Smooth muscle cell of the brain vasculature (primary cell): ENCODE measurements at places on chromosomes 16 and 17.

GRCh38 chr17:71188811-71189492 lies 931.9 kb upstream of the SOX9 start:
- DNase-seq = peak; percentile 49

DNA sequence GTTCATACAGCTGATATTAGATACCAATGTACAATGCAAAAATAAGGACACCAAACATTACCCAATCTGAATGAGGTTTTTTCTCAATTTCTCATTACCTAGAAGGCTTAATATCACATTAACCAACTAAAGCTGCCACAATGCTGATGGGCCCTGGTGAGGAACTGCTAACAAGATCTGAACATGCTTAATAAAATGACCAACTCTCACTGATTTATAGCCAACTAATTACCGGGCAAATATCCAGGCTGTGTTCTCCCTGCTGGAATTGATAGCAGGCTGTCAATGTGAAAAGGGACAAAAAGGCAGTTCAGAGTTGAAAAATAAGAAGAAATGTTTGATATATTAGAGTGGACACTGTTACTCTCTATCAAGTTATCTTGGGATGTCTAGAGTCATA lies 124.6 kb downstream of the TOX3 start:
- no peak for DNase-seq

GRCh38 chr16:58533751-58534470 lies 18.6 kb downstream of the SETD6 start:
- no peak for DNase-seq

GRCh38 chr16:14252860-14253259 lies 181.7 kb downstream of the MRTFB start:
- DNase-seq = no peak

GRCh38 chr17:69539781-69540319 lies 125.4 kb downstream of the MAP2K6 start:
- DNase-seq = peak; percentile 17

GRCh38 chr16:31216422-31217135 lies at the start of gene PYDC1:
Gene PYDC1, minus strand, starts transcription at chr16:31217135. Its CDS starts 107 bp downstream, at chr16:31217028.
- no peak for DNase-seq

DNA sequence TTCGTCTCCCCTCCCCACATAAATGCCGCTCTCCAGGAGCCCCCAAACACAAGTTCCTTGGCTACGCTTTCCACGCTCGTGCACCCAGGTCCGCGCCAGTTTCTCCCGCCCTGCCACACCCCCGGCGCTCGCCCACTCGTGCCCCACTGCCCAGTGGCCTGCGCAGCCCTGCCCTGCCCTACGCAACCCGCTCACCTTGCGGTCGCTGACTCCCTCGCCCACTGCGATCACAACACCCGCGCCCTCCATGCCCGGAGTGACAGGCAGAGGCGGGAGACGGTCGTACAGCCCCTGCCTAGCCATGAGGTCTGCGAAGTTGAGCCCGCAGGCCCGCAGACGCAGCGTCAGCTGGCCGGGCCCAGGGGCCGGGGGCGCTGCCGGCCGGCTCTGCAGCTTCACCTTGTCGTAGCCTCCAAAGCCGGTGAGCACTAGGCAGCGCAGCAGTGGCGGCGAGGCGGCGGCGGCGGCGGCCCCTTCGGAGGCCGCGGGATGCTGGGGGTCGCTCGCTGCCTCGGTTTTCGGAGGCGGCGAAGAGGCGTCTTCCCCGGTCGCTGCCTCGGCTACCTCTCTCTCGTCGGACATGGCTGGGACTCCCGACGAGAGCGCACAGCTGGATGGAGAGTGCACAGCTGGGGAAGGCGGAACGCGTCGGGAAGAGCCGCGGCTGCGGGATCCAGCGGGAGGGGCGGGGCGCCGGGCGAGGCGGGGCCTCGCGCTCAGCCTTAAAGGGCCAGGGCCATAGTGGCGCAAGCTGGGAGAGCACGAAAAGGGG lies at the start of gene VAT1:
Gene VAT1 (minus strand): TSS at position 645 of the 772 bp plus-strand sequence. CDS start 63 bp downstream, at position 582.
- DNase-seq = no peak

DNA sequence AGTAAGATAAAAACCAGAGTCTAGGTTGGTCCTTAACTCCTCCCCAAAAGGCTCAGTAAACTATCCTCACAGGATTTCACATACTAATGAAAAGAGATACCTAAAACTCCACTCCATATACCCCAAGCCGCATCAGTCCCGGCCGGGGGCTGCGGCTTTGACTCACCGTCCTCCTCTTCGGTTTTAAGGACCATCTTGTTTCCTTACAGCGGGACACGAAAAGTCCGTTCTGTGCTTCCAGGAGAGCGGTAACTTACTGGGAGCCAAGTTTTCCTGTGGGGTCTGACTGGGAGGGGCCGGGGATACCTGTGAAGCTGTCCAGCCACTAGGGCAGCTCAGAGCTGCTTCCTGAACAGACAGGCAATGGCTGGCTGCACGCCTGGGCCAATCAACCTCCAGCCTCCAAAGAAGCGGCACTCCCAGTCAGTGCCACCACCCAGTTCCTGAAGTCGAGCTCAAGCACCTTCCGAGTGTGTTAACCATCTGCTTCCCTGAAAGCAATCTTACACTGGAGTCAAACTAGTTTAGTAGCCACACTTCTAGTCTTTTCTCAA lies 45.5 kb downstream of the CYTH1 start:
- DNase-seq = no peak

- no peak for DNase-seq
Observed at GRCh38 chr17:83170571-83171260, 91.3 kb downstream of the METRNL start.

DNA sequence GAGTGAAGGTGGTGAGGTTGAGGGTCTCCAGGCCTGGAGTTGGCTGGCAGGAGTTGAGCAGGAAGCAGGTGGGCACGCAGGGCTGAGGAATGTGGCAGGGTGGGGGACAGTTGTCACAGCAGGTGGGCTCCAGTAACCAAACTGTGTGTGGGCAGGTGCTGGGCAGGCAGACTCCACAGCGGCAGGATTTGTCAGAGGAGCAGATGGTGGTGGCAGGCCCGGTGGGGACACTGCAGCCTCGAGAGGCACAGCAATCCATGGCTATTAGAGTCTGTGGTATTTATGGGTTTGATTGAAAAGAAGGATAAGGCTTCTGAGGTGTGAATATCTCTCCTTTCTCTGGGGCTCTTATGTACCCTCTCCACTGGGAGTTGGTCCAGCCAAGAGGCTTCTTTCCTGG lies at the start of gene KRTAP3-3:
Gene KRTAP3-3 (minus strand): TSS at position 326 of the 400 bp plus-strand sequence. CDS start 67 bp downstream, at position 259.
- DNase-seq = no peak

- DNase-seq = no peak
Observed at GRCh38 chr17:44862278-44862914, 14.7 kb downstream of the HIGD1B start.

DNA sequence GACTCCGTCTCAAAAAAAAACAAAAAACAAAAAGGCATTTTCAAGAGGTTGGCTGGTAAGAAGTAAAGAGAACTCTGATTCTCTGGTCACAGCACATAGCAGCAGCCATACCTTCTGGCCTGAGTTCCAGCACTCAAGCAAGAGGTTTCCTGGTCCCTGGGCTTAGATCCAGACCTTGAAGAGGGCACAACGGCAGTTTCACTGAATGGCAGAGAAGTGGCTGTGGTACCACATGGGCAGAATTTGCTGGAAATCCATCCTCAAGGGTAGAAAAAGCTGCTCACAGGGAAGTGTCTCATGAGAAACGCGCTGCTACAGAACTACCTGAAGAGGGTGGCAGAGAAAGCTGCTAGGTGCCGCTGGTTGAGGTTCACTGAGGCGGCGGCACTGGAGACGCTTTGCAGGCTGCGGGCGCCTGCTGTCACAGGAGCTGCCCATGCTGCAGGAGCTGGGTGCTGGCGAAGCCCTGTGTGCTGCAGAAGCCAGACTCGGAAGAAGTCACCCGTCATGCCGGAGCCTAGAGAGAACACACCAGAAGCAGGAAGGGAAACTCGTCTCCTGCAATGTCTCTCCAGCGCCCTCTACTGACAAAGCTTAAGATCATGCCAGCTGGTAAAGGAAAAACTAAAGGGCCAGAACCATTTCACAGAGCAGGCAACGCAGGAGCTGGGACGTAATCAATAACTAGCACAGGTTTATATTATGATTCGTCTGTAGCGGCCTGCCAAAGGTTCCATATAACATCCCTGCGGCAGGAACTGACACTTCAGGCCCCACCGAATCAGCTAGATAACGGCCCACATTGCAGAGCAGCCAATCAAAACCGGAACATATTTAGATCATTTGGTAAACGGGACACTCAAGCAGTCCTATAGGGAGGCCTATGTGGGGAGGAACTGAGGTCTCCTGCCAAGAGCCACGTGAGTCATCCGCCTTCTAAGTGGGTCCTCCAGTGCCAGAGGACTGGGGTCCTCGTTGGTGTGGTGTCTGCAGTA lies 5.4 kb upstream of the ZNF213 start:
- peak; percentile 57 for DNase-seq

DNA sequence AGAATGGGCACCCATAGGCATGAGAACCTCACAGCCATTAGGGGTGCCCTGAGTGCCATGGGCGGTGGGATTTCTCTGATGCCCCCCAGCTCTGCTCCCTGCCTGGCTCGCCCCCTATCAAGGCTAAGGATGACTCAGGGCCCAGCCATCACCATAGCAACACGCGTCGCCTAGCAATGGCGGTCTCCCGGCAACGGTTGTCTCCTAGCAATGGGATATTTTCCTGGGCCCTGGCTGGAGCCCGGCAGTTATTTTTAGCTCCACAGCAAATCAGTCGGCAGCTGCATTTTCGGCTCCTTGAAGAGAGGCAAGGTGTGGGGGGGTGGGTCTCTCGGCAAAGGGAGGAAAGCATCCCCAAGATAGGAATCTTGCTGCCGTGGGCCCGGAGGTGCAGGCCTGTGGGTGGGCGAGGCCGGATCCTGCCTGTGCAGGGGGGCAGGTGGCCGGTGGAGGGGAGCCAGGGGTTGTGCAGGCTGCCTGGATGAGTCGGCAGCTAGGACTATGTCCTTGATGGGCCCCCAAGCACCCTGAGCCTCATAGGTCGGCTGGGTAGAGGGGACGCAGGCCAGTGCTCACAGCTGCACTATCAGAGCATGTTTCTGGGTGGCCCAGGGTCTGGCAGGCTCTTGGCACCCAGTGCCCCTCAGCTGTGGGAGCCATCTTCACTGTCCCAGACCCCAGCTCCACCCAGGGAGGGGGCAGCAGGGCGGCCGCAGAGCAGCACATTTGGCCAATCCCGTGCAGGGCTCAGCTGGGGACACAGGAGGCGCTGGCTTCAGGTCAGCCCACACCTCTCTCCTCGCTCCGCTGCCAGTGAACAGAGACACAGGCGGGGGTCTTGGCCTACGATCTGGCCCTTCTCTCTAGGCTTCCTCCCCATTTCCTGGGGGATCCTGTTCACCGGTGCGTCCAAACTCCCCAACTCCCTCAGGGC lies 4.2 kb upstream of the FBXL16 start:
- DNase-seq = no peak

DNA sequence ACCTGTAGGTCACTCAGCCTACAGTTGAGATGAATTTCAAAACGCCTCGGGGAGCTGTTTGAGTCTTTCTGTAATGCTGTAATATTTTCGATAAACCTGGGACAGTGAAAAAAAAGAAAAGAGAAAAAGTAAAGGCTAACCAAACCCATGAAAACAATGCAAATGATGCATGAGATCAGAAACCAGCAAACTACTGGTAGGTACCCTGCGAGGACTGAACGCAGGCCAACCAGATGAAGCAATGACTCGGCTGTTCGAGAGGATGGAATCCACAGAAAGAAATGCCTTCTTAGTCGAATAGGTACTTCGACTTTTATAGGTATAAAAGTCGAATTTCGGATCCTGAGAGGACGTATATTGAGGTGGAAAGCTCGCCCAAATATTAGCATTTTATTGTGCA lies 509 bp upstream of the ATAD5 start:
- no peak for DNase-seq

DNA sequence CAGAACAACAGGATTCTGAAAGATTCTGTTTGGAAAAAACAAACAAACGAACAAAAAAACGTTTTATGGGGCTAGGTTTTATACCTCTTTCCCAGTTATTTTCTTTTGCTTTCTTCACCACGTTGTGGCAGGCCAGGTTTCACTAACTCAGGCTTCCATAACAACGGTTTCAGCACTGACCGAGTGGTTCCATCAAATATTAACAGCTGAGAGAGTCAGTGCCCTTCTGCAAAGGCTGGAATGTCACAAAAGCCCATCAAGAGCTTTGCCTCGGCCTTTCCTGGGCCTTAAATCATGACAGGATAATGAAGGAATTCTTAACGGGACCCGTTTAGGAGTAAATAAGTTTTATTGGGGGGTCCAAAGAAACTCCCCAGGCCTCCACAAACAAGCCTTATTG lies 34.2 kb downstream of the MPHOSPH6 start:
- no peak for DNase-seq

GRCh38 chr17:50258647-50259476 lies 15.4 kb upstream of the TMEM92 start:
- no peak for DNase-seq

DNA sequence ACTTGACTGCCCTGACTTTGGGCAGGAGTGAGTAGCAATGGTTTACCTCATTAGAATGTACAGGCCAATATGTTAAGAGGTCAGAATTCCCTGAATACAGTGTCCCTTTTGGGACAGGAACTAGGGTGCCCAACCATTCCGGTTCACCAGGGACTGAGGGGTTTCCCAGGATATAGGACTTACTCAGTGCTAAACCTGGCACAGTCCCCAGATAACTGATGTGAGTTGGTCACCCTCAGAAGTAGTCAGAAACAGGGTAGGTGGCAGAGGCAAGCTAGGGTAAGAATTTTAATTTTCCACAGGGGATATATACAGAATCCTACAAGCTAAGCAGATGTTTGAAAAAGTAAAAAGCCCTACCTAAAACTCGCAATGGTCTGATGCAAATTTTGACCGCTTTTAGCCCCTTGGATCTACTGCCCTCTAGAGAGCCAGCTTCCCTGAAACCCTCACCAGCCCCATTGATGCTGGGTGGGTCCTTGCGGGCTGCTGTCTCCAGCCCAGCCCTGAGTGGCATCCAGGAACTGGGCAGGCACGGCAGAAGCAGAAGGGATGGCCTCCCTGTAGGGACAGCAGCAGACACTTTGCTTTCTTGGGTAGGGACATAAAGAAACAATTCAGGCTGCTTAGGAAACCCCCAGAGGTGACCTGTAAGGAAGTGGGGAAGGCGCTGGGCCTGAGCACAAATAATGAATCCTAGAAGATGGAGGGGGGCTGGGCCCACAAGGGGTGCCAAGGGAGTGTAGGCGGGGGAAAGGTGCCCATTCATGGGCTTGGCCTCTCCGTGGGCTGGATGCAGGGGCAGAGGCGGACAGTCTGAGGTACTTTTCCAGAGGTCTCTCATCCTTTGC lies 434.8 kb downstream of the SLC39A11 start:
- no peak for DNase-seq

DNA sequence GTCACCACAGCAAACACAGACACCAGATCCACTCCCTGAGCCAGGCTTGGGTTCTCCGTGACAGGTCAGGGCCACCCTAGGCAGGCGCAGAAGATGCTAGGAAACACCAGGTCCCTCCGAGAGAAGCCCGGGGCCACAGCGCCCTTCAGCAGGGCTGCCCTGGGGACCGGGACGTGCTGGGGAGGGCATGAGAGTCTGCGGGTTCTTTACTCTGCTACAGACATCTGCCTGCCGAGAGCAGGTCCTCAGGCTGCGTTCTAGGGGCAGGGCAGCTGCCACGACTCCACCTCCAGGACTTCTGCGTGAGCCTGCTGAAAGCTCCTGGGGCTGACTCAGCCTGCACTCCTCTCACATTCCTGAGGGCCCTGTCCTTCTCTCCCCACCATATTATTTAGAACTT lies 11.4 kb downstream of the MYLK3 start:
- DNase-seq = no peak
